ENCODE measurements at places on chromosomes 2 and 18.

DNA sequence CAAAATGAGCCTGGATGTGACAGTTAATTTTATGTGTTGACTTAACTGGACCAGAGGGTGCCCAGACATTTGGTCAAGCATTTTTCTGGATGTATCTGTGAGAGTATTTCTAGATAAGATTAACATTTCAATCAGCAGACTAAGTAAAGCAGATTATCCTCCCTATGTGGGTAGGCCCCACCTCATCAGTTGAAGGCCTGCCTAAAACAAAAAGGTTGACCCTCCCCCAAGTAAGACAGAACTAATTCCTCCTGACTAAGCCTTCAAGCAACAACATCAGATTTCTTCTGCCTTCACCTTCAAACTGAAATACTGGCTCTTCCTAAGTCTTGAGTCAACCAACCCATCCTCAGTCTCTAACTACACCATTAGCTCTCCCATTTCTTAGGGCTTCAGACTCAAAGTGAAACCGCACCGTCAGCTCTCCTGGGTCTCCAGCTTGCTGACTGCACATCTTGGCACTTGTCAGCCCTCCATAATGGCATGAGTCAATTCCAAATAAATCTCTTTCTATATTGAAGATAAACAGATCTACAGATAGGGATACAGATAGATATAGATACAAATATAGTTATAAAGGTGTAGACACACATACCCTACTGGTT is 47.9 kb downstream of the MEMO1 start:
- no peak for DNase-seq

DNA sequence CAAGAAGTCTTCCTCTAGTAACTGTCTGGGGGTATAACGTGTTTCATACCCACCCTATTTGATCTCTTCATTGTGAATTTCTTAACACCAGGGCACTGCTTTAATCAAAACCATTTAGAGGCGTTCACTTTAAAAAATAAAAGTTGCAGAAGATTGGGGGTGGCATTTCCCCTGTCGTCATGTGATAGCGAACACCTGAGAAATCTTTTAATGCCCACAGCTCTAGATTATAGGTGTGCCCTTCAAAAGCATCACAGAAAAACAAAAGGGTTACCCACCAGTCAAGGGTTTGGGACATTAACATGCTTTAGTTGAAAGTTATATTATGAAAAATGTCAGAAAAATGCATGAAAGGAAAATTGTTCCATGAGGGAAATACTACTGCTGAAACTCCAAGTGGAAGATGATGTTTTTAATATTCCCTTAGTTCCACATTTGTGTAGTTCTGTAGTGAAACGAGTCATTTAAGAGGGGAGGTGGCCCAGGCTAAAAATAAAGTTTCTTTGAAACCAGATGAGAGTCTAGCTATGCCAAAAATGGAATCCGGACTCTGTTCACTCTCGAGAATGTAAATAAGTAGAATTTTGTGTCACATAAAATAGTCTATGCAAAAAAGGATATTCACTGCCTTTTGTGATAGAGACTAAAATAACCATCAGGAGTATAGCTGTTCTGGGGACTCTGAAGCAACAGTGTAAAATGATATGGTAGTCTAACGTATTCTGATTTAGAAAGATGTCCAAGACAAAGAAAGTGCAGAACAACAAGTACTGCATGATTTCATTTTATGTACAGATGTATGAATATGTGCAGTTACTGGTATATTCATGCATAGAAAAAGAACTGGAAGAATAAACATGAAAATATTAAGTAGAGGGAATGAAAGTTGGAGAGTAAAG is 95.3 kb downstream of the TMEM247 start:
- no peak for DNase-seq

DNA sequence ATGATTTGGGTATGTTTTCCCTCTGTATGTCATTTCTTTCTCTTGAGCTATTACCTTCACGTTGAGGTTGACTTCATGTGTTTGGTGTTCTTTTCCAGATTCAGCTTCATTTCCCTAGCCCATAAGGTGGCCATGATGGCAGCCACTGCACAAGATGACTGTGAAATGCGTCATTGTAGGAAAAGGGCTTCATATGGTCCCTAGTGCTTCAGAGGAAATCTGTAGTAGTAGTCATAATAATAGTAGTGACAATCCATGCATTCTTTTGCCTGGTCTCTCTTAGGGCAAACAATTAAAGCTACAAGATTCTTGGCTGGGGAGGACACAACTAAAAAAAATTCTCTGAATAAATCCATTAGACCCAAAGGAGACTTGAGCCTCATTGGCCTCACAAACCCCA is 28.4 kb downstream of the AOX1 start:
- DNase-seq = no peak

- DNase-seq = no peak
Measured at GRCh38 chr2:4979111-4979510, 713.1 kb upstream of the SOX11 start.

GRCh38 chr2:219031005-219031738 is 10.1 kb downstream of the CFAP65 start:
- DNase-seq = no peak

- DNase-seq = no peak
Measured at GRCh38 chr2:60516383-60516811, 37.1 kb downstream of the BCL11A start.

DNA sequence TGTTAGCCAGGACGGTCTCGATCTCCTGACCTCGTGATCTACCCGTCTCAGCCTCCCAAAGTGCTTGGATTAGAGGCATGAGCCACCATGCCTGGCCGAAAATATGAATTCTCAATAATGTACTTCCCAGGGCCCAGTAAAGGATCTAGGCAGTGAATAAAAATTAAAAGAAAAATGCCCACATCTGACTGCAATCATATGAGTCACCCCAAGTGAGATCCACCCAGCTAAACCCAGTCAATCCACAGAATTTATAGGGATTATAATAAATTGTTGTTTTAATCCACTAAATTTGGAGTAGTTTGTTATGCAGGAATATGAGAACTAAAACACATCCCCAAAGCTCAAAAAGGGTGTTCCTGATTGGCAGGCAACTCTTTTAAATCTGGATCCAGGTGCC is 93.5 kb upstream of the STK39 start:
- no peak for DNase-seq

- DNase-seq = no peak
Measured at GRCh38 chr2:171568089-171568488, 45.8 kb downstream of the CYBRD1 start.

DNA sequence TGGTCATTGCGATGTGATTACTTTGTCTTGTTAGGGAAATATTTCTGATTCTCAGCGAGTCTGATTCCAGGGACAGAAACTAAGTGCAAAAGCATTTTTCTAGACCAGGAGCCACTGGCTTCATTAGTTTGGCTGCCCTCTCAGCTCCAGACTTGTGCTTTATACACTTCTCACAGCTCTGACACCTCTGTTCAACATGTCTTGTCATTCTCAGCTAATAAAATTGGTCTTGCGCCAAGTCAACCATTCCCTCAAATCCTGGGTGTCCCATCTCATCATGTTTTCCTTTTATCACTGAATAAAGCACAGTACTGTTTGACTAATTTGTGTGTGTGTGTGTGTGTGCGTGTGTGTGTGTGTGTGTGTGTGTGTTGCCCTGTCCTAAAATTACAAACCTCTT is 215.5 kb upstream of the EPHA4 start:
- no peak for DNase-seq

- DNase-seq = no peak
Measured at GRCh38 chr2:173571021-173571821, 216.5 kb downstream of the CDCA7 start.

- DNase-seq = no peak
Measured at GRCh38 chr2:225865468-225865867, 466.0 kb downstream of the NYAP2 start.

GRCh38 chr2:208072250-208072892 is 47.0 kb upstream of the PLEKHM3 start:
- peak; percentile 43 for DNase-seq

DNA sequence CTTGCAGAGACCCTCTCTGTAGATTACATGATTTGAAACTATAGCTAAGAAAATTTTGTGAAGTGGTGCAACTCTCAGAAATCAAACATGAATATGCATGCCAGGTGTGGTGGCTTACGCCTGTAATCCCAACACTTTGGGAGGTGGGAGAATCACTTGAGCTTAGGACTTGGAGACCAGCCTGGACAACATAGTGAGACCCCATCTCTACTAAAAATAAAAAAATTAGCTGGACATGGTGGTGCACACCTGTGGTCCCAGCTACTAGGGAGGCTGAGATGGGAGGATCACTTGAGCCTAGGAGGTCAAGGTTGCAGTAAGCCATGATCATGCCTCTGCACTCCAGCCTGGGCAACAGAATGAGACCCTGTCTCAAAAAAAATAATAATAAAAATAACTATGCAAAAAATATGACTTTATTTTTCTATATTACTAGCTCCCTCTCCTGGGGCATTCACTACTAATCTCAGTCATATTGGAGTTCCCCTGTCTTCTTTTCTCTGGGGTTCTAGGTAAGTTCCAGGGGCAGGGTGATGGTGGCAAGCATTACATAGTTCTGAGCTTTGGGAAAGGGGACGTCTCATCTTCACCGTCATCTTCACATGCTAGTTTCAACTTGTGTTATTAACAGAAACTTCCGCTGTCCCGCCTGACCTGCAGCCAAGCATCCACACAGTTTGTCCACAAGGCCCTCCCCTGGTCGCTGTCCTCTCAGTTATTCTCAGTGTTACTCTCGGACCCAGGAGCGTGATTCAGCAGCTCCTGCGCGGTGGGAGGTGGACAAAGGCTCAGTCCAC is 96.8 kb upstream of the MBOAT2 start:
- DNase-seq = no peak

- DNase-seq = no peak
Measured at GRCh38 chr2:7771781-7772180, 854.6 kb downstream of the RNF144A start.

- DNase-seq = no peak
Measured at GRCh38 chr2:144702051-144702450, 182.1 kb upstream of the ZEB2 start.

DNA sequence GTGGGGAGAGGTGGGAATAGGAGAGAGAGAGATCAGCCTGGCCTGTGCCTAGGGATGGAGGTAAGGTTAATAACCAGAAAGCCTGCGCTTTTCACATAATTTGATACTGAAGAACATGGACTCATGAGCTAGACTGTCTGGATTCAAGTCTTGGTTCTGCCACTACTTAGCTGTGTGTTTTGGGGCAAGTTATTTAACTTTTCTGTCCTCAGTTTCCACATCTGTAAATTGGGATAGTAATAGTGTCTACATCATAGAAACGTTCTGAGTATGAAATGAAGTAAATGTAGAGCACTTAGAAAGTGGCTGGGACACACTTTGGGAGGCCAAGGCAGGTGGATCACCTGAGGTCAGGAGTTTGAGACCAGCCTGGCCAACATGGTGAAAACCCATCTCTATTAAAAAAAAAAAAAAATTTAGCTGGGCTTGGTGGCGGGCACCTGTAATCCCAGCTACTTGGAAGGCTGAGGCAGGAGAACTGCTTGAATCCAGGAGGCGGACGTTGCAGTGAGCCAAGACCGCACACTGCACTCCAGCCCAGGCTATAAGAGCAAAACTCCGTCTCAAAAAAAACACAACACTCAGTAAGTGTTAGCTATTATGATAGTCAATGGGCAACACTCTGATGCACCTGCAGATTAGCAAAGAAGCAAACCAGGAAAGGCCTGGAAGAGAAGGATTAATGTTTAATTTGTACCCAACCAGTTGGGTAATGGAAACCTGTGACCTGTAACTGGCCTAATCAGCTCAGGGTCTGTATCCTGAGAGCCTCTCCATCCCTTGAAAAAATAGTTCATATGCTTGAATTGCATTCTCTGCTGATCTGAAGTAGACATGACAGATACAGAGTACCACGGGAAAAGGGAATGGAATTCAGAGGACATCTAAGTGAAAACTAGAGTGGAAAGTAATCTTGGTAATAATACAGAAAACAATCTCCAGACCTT is 6.8 kb downstream of the GALM start:
- no peak for DNase-seq

GRCh38 chr2:117933884-117934354 is 80.0 kb downstream of the CCDC93 start:
- DNase-seq = no peak

DNA sequence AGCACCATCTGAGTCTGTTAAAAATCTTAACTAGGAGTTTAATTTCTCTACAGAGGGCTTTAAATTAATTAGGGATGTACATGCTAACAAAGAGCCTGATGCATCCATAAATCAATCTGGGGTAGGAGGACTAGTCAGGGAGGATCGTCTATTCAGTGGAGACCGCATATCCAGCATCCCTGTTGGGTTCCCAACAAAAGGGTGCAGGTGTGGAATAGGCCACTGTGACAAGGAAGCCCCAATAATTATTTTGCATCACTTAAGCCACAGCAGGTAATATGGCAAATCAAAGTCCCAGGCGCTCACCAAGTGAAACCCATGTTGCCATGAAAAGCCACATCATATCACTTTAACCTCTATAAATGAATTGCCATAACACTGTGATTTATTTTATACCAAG is 392.3 kb downstream of the NCKAP5 start:
- DNase-seq = no peak

GRCh38 chr2:9769171-9770005 is 73.9 kb upstream of the TAF1B start:
- no peak for DNase-seq

DNA sequence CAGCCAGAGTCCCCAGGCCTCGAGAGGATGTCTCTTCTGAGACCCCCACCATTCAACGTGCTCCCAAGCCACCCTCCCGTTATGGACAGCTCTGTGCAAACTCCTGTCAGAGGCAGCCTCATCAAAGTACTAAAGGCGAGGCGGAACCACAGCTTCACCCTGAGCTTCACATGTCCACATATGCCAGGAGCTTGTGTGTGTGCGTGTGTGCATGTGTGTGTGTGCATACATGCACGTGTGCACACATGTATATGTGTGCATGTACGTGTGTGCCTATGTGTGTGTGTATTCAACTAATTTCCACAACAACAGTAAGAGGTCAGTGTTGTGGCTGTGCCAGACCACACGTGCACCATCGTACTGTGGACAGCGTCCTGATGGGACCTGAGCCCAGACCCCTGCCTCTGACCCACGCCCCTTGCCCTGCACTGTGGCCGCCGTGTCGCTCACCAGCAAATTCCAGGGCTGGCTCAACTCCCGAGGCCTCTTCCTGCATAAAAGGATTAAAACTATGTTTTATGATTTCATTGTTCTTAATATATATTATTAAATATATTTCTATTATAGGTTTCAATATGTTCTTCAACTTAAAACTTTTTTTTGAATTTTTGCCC is 444.8 kb downstream of the EIPR1 start:
- DNase-seq = no peak

- no peak for DNase-seq
Measured at GRCh38 chr2:61995065-61995464, 89.6 kb downstream of the COMMD1 start.

DNA sequence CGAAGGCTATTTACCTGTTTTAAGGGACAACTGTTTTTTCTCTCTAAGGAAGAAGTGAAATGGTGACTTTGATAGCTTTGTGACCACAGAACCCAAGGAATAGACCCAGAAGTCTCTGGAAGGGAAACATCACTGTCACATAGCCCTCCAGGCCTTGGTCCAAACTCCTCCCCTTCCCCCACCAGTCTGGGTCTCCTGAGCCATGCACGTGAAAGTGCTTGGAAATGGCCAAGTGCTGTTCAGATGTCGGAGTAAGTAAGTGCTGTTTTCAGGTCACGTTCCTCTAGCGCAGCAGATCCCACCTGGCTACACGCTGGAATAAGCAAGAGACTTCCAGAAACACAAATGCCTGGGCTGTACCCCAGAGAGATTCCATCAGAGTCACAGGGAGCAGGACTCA is 73.0 kb upstream of the AFF3 start:
- no peak for DNase-seq

- DNase-seq = no peak
Measured at GRCh38 chr2:228771315-228771714, 499.8 kb downstream of the PID1 start.

- no peak for DNase-seq
Measured at GRCh38 chr2:108562274-108562673, 28.0 kb downstream of the LIMS1 start.
